Muscle of leg (tissue), 16 donors: ENCODE measurements at places on chromosomes 7 and 10.

- DNase-seq, result no peak
Observed at GRCh38 chr7:19674266-19674960, 34.4 kb downstream of the POLR1F start.

DNA sequence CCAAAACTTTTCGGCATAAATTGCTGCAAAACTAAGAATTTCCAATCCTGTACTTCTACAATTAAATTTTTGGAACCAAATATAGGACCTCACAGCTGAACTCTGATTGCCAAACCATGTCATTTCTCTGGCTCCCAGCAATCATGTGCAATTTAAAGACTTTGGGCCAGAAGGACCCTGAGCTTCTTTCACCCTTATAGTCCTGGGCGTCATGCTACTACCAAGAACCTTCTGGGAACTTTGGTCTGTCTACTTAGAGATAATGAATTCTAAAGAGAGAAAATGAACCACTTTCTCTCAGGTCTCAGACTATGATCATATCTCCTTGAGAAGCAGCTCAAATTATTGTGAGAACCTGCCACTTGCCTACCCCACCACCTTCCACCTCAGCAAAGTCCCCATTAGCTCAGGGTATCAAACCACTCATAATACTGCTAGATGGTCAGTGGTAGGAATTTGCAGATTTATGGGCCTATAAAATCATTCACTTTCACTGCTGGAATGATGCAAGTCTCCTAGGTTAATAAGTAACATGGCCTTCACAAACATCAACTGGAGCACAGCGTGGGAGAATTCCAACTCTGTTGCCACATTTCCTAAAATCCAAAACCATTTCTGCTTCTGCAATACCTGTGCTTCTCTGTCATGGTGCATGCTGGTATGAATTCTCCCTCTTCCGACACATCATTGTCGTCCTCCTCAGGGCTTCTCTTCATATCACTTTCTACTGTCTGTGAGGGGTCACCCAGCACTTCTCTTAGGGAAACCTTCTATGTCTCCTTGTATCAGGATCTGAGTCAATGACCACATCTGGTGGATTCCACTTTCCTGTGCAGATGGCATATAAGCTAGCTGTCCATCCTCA, 6.6 kb upstream of the WDR91 start:
- no peak for DNase-seq

DNA sequence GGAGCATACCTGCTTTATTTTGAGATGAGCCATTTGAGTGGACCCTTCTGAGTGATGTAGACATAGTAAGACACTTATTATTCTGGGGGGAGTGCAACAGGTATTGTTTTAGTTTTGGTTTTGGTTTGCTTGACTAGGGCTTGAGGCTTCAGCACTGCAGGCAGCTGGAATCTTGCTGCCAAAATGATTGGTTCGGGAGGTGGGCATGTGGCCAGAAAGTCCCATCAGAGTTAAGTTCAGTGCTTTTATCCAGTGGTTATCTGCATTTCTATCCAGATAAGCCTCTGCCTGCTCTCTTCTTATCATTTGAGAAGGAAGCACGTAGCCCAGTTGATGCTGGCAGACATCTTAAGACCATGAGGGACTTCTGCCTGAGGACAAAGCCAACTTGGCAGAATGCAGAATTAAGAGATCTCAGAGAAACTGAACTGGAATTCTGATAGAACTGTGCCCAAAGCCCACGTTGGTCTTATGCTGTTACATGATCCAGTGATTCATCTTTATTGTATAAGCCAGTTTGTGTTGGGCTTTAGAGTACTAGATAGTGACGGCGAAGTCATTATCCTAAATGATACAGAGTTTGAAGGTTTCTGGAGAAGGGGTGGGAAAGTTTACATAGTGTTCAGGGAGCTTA, 9.6 kb upstream of the JAZF1 start:
- no peak for DNase-seq

- DNase-seq, result peak; percentile 62
Observed at GRCh38 chr7:27745064-27745583, 5.2 kb downstream of the TAX1BP1 start.

- DNase-seq, result peak; percentile 70
Observed at GRCh38 chr10:101292194-101293006, 61.6 kb upstream of the BTRC start.

DNA sequence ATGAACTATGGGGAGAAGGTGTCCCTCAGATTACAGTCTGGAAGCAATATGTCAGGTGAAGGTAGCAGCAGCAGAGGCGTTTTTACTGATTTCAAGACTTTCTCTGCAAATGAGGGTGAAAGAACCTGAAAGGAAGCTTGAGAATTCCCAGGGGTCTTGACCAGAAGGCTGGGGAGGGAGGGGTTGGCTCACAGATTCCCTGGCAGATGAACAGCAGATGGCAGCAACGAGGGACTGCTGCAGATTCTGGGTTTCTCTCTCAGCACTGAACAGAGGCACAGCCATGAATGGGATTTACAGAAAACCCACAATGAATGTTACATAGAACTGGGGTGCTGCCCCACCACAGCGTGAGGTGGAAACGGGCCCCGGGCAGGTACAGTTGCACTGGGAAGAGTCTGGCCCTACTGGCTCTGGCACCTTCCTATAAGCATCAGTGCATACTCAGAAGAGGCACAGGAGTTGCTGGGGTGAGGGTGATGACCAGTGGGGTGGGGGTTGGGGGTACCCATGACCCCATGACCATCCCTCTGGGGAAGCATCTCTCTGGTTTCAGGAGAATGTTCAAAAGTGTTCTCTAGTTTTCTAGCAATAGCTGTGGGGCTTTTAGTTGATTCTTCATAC, 317.8 kb downstream of the SH2D4B start:
- DNase-seq, result peak; percentile 18

DNA sequence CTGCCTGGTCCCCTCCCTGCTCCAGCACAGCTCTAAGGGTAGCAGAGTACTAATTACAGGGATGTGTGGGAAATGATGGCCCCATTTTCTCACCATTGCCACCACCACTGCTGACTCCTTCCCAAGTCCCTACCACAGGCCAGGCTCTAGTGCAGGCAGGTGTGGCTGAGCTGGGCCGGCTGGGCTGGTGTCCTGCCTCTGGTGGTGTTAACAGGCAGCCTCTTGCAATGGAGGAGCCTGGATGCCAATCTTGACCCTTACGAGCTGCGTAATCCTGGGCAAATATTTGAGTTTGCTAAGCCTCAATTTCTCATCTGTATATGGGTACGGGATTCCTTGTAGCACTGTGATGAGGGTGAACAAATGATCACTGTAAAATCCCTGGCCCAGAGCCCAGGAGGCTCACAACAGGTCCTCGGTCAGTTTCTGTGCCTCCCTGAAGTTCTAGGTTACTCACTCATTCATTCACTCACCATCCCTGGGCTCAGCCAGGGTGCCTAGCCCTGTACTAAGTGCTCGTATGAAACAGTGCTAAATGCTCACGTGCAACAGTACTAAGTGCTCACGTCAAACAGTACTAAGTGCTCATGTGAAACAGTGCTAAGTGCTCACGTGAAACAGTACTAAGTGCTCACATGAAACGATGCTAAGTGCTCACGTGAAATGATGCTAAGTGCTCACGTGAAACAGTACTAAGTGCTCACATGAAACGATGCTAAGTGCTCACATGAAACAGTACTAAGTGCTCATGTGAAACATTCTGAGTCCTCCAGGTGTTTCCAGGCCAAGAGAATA, 2.3 kb upstream of the FZD9 start:
- DNase-seq, result no peak

GRCh38 chr7:75732764-75733630, 5.7 kb downstream of the HIP1 start:
- DNase-seq, result no peak

- peak; percentile 50 for DNase-seq
Observed at GRCh38 chr10:74290708-74291107, 139.7 kb downstream of the ADK start.

DNA sequence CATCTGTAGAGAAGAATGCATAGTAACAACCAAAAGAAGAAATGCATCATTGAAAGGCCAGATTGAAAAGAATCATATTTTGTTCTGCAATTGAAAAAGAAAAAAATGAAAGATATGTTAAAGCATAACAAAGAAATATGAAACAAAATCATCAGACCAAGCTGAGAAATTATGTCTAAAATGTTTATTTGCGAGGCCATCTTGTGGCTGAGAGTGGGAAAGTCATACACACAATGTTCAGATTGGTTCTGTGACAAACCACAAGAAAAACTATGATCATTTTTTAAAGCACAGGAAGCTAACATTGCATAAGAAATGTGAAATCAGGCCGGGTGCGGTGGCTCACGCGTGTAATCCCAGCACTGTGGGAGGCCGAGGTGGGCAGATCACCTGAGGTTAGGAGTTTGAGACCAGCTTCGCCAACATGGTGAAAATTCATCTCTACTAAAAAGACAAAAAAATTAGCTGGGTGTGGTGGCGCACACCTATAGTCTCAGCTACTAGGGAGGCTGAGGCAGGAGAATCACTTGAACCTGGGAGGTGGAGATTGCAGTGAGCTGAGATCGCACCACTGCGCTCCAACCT, 36.6 kb downstream of the ABCB5 start:
- DNase-seq, result peak; percentile 31

DNA sequence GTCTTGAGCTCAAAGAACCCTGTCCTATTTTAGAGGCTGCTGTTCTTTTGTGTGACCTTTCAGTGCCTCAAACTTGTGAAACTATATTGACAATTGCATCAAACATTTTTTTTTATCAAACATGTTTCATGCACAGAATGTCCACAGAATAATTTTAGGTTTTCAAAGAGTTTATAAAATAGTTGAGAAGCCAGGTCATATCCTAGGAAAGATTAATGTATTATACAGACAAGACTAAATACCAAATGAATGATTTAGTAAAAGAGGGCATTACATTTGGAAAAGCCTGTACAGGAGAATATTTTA, 67.0 kb downstream of the CDK6 start:
- DNase-seq, result no peak

GRCh38 chr7:333393-333764, 43.4 kb downstream of the FOXL3 start:
- peak; percentile 91 for DNase-seq

DNA sequence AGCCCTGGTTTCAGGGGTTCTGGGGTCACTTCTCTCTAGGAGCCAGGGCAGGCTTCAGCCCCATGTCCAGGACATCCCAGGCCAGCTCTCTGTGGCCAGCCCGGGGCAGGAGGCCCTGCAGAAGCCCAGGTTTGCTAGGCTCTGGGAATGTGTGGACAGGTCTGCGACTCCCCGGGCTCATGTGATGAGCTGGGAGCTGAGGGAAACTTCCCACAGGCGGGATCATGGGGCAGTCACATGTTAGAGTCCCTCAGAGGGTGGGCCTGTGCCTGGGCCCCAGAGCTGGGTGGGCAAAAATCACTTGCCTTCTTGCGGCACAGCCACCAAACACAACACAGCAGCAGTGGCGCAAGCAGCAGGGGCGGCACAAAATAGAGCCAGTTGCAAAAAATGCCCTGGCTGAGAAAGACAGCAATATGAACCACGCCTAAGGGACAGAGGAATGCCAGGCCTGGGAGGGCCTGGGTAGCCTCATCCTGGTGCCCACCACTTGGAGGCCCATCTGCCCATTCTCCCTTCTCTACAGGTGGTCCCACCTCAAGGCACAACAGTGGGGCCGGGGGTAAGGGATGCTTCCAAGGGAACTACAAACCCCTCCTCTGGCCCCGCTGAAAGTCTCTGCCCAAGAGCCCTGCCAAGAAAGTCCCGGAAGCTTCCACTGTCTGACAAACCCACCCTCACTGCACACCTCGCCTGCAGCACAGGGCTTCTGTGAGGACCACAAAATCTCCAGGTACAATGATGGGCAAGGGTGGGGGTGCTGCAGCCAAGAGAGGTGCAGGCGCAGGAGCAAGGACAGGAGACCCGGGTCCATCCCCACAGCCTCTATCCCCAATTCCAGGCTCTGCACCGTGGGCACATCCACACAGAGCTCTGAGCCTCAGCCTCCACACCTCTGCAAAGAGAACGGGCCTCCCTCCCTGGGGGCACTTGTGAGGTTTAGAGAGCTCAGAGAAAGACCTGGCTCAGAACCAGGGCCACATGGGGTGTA, 34.6 kb upstream of the ANTXRL start:
- DNase-seq, result no peak

DNA sequence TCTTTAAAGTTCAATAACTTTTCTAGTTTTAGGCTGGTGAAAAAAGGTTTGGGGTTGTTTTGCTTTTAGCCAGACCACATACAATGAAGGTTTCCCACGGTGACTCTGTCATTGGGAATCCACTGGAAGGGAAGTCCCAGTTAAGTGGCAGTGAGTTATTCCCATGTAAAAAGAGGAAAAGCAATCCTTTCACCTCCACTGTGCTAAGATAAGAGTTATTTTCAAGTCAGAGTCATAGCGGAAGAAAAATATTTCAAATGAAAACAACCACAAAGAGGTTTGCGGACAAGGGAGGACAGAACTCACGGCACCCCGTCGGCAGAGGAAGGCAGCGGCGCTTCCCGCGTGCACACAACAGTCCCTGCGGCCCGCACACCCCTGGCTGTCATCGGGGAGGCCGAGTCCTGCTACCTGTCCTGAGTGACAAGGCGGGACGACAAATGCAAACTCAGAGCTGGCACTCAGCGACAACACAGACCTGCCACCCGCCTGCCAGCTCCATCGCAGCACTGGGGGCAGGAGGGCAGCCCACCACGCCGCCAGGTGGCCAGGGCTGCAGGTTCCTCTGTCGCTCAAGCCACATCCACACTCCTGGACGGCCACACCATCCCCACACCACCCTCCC, 9.3 kb upstream of the PAPOLB start:
- no peak for DNase-seq

- DNase-seq, result no peak
Observed at GRCh38 chr7:49522111-49522510, 251.3 kb upstream of the VWC2 start.

DNA sequence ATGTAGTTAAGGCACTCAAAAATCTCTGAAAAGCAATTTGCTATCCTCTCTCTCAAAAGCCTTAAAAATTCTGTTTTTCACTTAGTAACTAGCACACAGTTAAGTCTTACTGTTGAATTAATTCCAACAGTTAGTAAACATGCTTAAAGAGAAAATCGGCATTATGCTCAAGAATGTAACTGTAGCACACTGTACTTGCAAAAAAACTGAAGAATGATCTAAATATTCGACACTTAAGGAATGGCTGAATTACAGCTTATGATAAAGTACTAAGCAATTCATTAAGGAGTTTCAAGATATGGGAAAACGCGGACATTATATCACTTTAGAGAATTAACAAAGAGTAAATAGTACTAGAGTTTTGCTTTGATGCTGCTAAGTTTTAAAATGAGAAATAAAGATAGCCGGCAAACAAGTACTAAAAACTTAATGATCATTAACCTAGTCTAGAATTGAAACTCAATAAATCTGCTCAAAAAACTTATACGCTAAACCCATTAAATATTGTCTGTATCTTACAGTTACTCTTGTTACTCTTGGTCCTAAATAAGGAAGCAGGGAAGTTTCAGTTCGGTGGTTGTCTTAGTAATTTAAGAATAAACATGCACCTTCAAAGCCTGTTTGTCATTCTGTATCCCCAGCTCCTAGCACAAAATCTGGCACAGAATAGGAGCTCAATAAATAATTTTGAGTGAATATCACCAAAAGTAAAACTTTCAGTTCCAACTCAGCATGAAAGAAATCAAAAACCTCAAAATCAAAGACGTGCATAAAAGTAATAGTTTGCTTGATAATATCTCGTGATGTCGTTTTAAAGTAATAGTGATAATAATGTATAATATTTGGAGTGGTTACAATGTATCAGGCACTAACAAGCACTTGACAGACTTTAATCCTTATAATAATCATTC, 1.2 kb downstream of the TRDMT1 start:
- peak; percentile 77 for DNase-seq
